Muscle of leg (tissue), 16 donors: ENCODE measurements at places on chromosomes 7 and 10. TPM values are rescaled to one million over a fixed set of nuclear protein-coding genes. Genes with fewer than 3 reads are reported as not detected.

Gene FANK1
- 0.61 TPM for polyA plus RNA-seq

Gene PPP1R3A
- 25.7 TPM for polyA plus RNA-seq

Gene CAV2
- polyA plus RNA-seq, result 39.3 TPM

Gene KIAA1549
- polyA plus RNA-seq, result 7.2 TPM

Gene MYO3A
- 1.9 TPM for polyA plus RNA-seq

Gene AKR1C8
- not detected for polyA plus RNA-seq

Gene FAM13C
- 31.1 TPM for polyA plus RNA-seq

Gene TUBGCP2
- polyA plus RNA-seq, result 35.3 TPM

Gene SHLD2
- polyA plus RNA-seq, result 19.8 TPM

Gene KCND2
- polyA plus RNA-seq, result 0.77 TPM

Gene NKX6-2
- 15.5 TPM for polyA plus RNA-seq

Gene HMX2
- not detected for polyA plus RNA-seq

Gene CNPY1
- polyA plus RNA-seq, result 0.11 TPM

Gene KIF11
- 16.2 TPM for polyA plus RNA-seq

Gene GOLGA7B
- 0.05 TPM for polyA plus RNA-seq

Gene ASB10
- 4.2 TPM for polyA plus RNA-seq

Gene OPN4
- polyA plus RNA-seq, result 1.2 TPM

Gene FGF8
- 0.36 TPM for polyA plus RNA-seq

Gene PHYHIPL
- 1.9 TPM for polyA plus RNA-seq

Gene CYP2C19
- polyA plus RNA-seq, result 0.19 TPM
